ENCODE measurements at places on chromosomes 3 and 15.

DNA sequence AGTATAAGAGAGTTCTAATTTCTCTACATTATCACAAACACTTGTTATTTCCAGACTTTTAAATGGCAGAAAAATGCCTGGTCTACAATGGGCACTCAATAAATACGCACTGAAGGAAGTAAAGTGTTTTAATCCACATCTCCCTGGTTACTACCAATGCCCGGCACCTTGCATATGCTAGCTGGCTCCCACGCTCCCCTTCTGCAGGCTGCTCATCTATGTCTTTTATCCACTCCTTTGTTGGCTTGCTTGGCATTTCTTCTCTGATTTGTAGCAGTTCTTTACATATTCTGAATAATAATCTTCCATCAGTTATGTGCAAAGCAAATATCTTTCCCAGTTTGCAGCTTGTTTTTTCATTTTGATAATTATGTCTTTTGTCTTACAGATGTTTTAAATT, 74.6 kb upstream of the PRR23E start:
- H3K27ac ChIP-seq, result no peak overlapping the region
- no peaks in the 10 kb centered on the region for H3K4me1 ChIP-seq
- H3K36me3 ChIP-seq, result no peaks in the 10 kb centered on the region
- H3K4me3 ChIP-seq, result no peak overlapping the region
- H3K27me3 ChIP-seq, result peaks cover 6% of the 10 kb centered on the region

DNA sequence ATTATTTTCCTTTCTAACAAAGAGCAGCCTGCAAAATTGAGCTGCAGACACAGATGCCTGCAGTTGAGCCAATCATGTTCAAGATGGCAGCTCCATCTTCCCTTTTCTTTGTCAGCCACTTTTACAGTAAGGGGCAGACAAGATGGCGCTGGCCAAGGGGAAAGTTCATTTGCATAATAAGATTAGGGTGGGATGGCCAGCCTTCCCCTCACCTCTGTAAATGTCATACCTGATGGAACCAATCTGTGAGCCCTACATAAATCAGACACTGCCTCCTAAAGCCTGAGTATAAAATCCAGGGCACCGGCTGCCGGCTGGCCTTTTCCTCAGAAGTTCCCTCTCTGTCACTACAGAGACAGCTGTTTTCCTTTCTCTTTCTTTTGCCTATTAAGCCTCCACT, 15.8 kb downstream of the PATL2 start:
- no peak overlapping the region for H3K4me3 ChIP-seq
- no peak overlapping the region for H3K27ac ChIP-seq
- H3K4me1 ChIP-seq, result peaks cover 22% of the 10 kb centered on the region
- peaks cover 7% of the 10 kb centered on the region for H3K36me3 ChIP-seq
- DNase-seq, result no peak

GRCh38 chr15:93882779-93883178, 348.6 kb upstream of the MCTP2 start:
- H3K27me3 ChIP-seq, result peaks cover 2% of the 10 kb centered on the region
- DNase-seq, result no peak
- no peaks in the 10 kb centered on the region for H3K36me3 ChIP-seq
- H3K4me1 ChIP-seq, result no peaks in the 10 kb centered on the region
- H3K4me3 ChIP-seq, result no peak overlapping the region
- H3K27ac ChIP-seq, result no peak overlapping the region

DNA sequence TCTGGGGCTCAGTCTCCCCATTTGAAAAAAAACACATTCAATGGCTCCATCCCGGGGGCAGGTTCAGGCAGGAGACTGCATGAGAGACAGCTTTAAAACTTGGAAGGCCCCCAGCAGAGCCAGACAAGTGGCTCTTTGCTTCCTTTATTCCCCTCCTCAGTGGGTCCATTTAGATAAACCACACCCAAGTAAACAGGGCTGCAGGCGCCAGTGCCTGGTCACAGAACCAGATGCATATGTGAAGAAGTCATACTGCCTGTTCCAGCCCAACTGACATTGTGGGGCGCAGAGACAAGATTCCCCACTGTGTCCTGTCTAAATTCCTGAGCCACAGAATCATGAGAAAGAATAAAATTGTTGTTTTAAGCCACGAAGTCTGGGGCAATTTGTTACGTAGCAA, 9.0 kb downstream of the FBN1 start:
- H3K4me1 ChIP-seq, result no peaks in the 10 kb centered on the region
- H3K27ac ChIP-seq, result no peak overlapping the region
- peaks cover 10% of the 10 kb centered on the region for H3K27me3 ChIP-seq
- H3K4me3 ChIP-seq, result no peak overlapping the region

DNA sequence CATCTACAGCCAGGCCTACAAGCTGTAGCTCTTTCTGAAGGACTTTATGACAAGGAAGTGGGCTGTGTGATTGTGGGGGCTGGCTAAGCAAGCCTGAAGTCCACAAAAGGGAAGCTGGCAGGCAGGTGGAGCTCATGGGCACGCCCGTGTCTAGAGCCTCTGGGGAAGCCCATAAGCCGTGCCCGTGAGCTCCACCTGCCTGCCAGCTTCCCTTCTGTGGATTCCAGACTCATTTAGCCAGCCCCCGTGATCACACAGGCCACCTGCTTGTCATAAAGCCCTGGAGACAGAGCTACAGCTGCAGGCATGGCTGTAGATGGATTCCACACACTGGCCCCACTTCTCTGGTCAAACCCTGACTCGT, 15.2 kb downstream of the EFCC1 start:
- DNase-seq, result peak; percentile 31
- peaks cover 46% of the 10 kb centered on the region for H3K4me1 ChIP-seq
- peak overlapping the region; percentile 91 for H3K27ac ChIP-seq
- H3K4me3 ChIP-seq, result peak overlapping the region; percentile 71
